ENCODE measurements at places on chromosomes 16 and 17. TPM values are rescaled to one million over a fixed set of nuclear protein-coding genes. Genes with fewer than 3 reads are reported as not detected.

DNA sequence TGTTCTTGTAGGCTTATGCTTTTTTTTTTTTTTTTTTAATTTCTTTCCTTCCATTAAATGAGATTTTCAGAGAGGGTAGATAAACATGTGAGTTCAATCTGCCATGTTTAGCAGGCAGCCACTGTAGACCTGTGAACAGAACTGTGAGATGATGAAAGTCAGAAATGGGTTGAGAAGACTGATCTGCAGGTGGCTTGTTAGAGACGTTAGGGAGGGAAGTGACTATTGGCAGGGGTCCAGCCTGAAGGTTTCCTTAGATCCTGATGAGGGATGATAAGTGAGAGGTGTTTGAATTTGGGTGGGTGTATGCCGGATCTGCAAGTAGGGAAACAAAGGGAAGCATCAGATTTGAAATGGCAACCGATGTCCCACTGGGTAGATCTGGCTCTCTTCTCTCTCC, 157.8 kb downstream of the HS3ST3B1 start:
- no peak overlapping the region for H3K27ac ChIP-seq
- DNase-seq = no peak
- no peaks in the 10 kb centered on the region for H3K36me3 ChIP-seq
- no peak overlapping the region for H3K4me3 ChIP-seq
- no peaks in the 10 kb centered on the region for H3K4me1 ChIP-seq
- peaks cover 2% of the 10 kb centered on the region for H3K27me3 ChIP-seq

DNA sequence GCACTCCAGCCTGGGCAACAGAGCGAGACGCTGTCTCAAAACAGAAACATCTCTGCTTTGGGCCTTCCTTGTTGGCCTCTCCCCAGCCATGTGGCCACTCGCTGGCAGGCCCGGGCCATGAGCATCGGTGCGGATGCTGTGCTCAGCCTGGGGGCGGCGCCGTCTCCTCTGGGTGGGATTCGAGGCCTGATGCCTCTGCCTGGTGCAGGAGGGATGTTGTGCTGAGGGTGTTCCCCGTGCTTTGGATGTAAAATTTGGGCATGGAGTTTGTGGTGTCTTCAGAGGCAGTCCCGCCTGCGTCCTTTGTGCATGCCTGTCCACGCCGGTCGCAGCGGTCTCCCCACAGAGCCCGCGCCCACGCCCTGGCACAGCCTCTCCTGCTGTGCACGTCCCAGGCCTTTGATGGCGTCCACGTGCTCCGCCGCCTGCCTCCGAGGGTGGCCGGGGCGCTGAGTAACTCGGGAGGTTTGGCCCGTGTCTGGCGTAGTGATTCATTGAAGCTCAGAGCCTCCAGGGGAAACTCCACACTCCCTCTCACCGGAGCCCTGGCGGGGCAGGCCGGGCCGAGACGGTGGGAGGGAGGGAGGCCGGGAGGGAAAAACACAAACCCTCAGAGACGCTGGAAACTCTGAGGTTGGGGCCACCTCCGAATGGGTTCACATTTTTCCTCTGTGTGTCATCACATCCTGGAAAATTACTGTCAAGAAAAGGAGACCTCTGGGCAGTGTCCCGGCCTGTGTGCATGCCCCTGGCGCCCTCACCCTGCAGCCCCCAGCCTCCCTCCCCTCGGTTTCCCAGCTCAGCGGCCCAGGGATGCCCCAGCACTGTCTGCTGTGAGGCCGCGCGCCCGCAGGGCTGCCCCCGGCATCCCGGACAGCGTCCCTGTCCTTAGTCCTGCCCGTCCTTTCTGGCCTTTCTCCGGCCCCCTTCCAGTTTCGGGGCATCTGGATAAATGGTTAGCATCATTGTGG, 19.0 kb downstream of the CENPX start:
- no peak for DNase-seq
- H3K36me3 ChIP-seq = no peaks in the 10 kb centered on the region
- no peak overlapping the region for H3K27ac ChIP-seq
- no peak overlapping the region for H3K4me3 ChIP-seq
- H3K27me3 ChIP-seq = no peaks in the 10 kb centered on the region
- no peaks in the 10 kb centered on the region for H3K4me1 ChIP-seq

- H3K27me3 ChIP-seq = no peaks in the 10 kb centered on the region
- peaks cover 54% of the 10 kb centered on the region for H3K36me3 ChIP-seq
- no peak overlapping the region for H3K27ac ChIP-seq
- no peak overlapping the region for H3K4me3 ChIP-seq
These were observed 75.2 kb downstream of the CDRT15 start for GRCh38 chr17:14161419-14161818.

- no peaks in the 10 kb centered on the region for H3K27me3 ChIP-seq
- H3K4me3 ChIP-seq = no peak within 1 kb of the TSS
- no peak for DNase-seq
- no peaks in the 10 kb centered on the region for H3K36me3 ChIP-seq
These were observed at the start of gene ZNF750 for GRCh38 chr17:82839617-82840292. ZNF750 (minus strand) TSS chr17:82840022; CDS start chr17:82832454, 7,568 bp downstream.

GRCh38 chr16:20409398-20410120, at the start of gene ACSM5:
ACSM5 (plus strand) TSS chr16:20409534; CDS start chr16:20411485, 1,951 bp downstream.
- H3K4me1 ChIP-seq = no peaks in the 10 kb centered on the region
- no peaks in the 10 kb centered on the region for H3K27me3 ChIP-seq
- no peak within 1 kb of the TSS for H3K4me3 ChIP-seq
- H3K27ac ChIP-seq = no peak within 1 kb of the TSS
- DNase-seq = no peak

DNA sequence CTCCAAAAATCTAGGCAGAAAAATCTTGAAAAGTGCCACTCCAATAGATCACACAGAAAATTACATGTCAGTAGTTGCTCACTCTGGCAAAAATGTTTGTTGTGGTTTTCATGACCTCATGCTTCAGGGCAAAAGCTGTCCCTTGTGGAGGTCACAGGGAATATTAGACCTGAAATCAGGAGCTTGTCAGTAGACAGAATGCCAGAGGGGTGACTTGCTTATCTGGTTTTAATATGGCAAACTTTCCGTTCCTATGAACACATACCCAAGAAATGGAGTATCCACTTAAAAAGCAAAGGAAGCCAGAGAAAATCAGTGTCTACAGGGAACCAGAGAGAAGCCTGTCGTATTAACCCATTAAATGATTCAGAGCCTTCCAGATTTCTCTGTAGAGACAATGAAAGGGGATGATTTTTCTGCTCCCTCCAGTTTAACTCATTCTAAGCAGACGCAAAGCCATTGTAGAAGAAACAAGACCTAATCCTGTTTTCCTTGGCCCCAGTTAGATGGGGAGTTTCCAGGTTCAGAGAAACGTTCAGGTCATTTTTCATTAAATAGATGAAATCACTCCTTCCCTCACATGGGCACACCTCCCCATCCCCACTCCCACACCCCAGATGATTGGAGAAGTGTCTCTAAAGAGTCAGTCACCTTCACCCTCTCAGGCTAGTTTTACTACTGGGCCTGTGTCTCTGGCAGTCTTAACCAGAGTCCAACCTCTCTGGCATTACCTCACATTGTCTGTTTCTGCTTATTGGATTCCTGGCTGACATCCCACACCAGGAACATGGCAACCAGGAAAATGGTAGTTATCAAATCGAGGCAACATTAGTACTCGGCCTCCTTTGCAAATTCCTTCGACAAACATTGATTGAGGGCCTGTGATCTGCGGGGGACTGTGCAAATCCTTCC, 6.0 kb downstream of the SOX9 start:
- H3K4me3 ChIP-seq = no peak overlapping the region
- H3K27ac ChIP-seq = no peak overlapping the region
- no peaks in the 10 kb centered on the region for H3K36me3 ChIP-seq
- DNase-seq = no peak

DNA sequence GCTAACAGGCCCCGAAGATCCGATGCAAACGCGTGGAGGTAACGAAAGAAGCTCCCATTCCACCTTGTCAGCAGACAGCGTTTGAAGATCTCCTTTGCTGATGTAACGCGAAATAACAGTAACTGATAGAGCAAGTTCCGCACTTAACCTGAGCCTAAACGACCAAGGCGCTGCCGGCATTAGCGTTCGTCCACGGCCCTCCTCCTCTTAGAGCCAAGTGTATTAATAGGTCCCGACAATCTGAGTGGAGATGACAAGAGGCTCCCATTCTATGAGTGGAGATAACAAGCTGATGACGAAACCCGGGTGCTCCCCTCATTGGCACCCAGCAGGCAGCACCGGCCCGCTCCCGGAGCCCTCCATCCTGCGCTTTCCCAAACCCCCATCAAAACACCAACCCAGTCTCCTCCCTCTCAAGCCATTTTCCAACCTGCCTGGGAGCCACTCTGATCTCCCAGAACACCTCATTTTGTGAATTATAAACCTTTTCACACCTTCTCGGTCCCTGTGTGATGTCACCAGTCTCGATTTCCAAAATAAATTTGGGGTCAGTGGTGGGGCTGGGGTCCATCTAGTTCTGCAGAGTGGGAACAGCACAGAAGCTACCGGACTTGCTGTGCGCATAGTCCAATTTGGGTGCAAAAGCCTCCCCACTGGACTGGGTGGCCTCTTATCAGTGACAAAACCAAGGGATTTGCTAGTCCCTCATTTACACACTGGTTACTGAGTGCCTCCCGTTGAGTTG, 35.4 kb upstream of the ARL4D start:
- H3K4me3 ChIP-seq = peak overlapping the region; percentile 1
- DNase-seq = no peak
- peaks cover 54% of the 10 kb centered on the region for H3K4me1 ChIP-seq
- peaks cover 12% of the 10 kb centered on the region for H3K36me3 ChIP-seq

DNA sequence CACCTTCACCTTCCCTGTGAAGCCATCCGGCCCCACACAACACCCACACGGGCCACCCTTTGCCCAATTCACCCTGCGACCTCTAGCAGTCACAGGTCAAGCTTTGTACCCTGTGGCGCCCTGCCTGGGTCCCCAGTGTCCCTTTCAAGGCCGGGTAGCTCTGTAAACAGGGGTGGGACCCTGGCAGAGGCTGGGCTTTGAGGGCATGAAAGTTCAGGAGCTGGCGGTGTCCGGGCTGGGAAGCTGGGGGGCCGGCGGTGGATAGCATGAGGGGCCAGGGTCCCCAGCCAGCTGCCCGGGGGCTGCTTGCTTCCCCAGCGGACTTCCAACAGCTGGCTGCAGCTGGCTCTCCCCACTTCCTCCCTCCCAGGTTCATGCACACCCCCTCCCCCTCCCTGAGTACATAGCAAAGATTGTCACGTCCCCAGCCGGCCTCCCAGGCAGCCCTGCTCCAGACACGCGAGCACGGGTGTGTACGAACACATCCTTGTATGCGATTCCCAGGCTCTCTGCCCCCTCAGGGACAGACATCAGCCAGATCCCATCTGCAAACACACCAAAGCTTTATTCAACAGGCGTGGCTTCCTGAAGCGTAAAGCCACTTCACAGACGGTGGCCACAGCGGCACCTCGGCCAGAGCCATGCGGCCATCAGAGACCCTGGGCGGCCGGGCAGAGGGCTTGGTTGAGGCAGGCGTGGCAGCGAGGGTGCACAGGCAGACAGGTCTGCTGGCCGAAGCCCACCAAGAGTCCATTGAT, 8.2 kb downstream of the NTHL1 start:
- no peak for DNase-seq
- peaks cover 4% of the 10 kb centered on the region for H3K36me3 ChIP-seq
- no peak overlapping the region for H3K27ac ChIP-seq
- H3K4me1 ChIP-seq = no peaks in the 10 kb centered on the region
- H3K4me3 ChIP-seq = no peak overlapping the region

DNA sequence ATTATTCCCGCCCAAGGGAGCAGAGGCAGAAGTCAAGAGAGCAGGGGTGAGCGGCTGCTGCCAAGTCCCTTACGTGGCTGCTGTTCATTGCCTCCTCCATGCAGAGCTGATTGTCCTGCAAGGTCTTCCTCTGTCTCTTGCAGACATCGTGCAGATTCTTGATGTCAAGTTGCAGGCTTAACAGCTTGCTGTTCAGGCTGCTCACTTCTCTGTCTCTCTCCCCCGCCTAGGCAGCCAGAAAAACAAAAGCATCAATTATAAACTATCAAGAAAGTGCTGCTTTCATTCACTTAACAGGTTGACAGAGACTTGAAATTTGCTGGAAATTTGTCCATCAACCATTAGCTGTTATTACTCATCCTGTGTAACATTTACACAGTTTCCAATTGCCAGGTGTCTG, 7.3 kb downstream of the PMFBP1 start:
- H3K4me1 ChIP-seq = no peaks in the 10 kb centered on the region
- H3K36me3 ChIP-seq = no peaks in the 10 kb centered on the region
- peaks cover 2% of the 10 kb centered on the region for H3K27me3 ChIP-seq
- H3K4me3 ChIP-seq = no peak overlapping the region

- DNase-seq = no peak
- H3K36me3 ChIP-seq = peaks cover 62% of the 10 kb centered on the region
- H3K4me1 ChIP-seq = peaks cover 3% of the 10 kb centered on the region
- no peaks in the 10 kb centered on the region for H3K27me3 ChIP-seq
- no peak overlapping the region for H3K27ac ChIP-seq
- H3K4me3 ChIP-seq = no peak overlapping the region
These were observed 29.9 kb downstream of the PARN start for GRCh38 chr16:14600164-14600563.

DNA sequence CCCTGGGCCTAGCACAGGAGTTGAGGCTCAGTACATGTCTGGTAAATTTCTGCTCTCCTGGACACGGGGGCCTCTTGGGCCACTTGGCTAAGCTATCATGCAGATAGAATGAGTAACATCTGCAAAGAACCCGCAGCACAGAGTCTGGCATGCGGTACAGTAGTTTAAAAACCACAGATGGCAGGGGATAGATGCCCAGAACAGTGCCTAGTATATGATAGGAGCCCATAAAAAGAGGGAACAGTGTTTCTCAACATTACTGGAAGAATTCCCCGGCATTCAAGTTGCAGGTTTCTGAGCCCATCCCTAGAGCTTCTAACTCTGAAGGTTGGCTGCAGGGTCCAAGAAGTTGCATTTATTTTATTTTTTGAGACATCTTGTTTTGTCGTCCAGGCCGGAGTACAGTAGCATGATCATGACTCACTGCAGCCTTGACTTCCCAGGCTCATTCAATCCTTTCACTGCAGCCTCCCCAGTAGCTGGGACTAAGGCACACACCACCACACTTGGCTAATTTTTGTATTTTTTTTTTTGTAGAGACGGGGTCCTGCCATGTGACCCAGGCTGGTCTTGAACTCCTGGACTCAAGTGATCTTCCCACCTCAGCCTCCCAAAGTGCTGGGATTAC, 5.8 kb downstream of the CDIPT start:
- H3K27me3 ChIP-seq = no peaks in the 10 kb centered on the region
- peaks cover 14% of the 10 kb centered on the region for H3K4me1 ChIP-seq
- no peak overlapping the region for H3K27ac ChIP-seq
- no peak overlapping the region for H3K4me3 ChIP-seq

MNT gene
- total RNA-seq = 30.4 TPM

C1QBP gene
- total RNA-seq = 372 TPM

CCT6B gene
- 1.5 TPM for total RNA-seq

LDAF1 gene
- total RNA-seq = 10.4 TPM

KRTAP17-1 gene
- not detected for total RNA-seq

GPR139 gene
- not detected for total RNA-seq
